ENCODE measurements at places on chromosomes 2 and 18.

GRCh38 chr2:145599756-145600155 lies 1079.8 kb upstream of the ZEB2 start:
- no peak for DNase-seq

DNA sequence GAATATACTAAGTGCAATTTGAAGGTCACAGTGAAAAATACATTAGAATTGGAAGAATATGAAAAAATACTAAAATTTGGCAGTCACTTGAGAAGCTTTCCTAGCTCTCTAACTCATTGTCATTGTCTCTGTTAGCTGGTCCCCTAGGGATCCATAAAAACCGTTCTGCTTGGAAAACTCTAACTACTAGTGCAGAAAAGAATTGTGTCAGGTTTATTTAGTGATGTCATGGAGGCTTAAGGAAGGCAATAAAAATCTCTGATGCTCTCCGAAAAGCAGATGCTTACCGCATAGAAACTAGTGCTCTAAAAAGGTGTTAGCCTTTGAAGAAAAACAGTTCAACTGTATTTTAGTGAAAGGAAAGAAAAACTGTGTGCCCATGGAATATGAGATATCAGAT lies 150.1 kb upstream of the DLGAP1 start:
- no peak for DNase-seq

GRCh38 chr2:3498783-3499394 lies 20.4 kb downstream of the ADI1 start:
- no peak for DNase-seq

- DNase-seq = no peak
Observed at GRCh38 chr18:46297124-46297523, 192.9 kb downstream of the HAUS1 start.

GRCh38 chr2:197240421-197241041 lies 70.0 kb downstream of the ANKRD44 start:
- DNase-seq = no peak

- no peak for DNase-seq
Observed at GRCh38 chr2:3667151-3667631, 9.2 kb downstream of the ALLC start.

- DNase-seq = no peak
Observed at GRCh38 chr2:158699323-158699722, 95.8 kb upstream of the DAPL1 start.
